ENCODE measurements at places on chromosomes 13 and 19.

GRCh38 chr13:104170980-104171555 is 1104.9 kb upstream of the SLC10A2 start:
- no peak for DNase-seq

- DNase-seq, result peak; percentile 93
Observed at GRCh38 chr13:34357435-34358232, 539.7 kb downstream of the RFC3 start.

- DNase-seq, result peak; percentile 6
Observed at GRCh38 chr19:40908976-40909375, 26.9 kb upstream of the CYP2A7 start.

GRCh38 chr13:112781881-112782361 is 92.1 kb downstream of the ATP11A start:
- peak; percentile 49 for DNase-seq

GRCh38 chr13:106794117-106794516 is 226.2 kb upstream of the ARGLU1 start:
- DNase-seq, result no peak

Data from kidney tubule cell (primary cell).